ENCODE measurements at places on chromosomes 11 and 22. TPM values are rescaled to one million over a fixed set of nuclear protein-coding genes. Genes with fewer than 3 reads are reported as not detected.

The INSC gene
- not detected for total RNA-seq

The VPREB3 gene
- 1.3 TPM for total RNA-seq

The SPON1 gene
- not detected for total RNA-seq

The CD6 gene
- total RNA-seq = 0.08 TPM

The WNT7B gene
- 68.5 TPM for total RNA-seq

The CKAP5 gene
- 59.2 TPM for total RNA-seq

The KLHL35 gene
- 0.63 TPM for total RNA-seq

The TMEM151A gene
- total RNA-seq = 1.9 TPM

The OR52K1 gene
- not detected for total RNA-seq
